ENCODE measurements at places on chromosomes 3 and 15.

DNA sequence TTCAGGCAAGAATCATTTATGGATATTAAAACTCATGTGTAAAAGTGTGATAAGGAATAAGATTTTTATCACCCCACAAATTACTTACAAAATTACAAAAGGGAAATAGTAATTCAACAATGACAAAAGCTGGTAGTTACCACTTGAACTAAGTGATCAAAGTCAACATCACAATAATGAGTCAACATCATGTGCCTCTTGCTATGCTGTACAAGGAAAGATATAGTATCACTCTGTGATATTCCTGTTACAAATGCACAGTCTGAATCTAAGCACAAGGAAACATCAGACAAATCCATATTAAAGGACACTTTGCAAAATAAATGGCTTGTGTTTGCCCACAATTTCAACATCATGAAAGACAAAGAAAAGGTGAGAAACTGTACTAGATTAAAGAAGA is 90.5 kb upstream of the PLCL2 start:
- no peak for DNase-seq

DNA sequence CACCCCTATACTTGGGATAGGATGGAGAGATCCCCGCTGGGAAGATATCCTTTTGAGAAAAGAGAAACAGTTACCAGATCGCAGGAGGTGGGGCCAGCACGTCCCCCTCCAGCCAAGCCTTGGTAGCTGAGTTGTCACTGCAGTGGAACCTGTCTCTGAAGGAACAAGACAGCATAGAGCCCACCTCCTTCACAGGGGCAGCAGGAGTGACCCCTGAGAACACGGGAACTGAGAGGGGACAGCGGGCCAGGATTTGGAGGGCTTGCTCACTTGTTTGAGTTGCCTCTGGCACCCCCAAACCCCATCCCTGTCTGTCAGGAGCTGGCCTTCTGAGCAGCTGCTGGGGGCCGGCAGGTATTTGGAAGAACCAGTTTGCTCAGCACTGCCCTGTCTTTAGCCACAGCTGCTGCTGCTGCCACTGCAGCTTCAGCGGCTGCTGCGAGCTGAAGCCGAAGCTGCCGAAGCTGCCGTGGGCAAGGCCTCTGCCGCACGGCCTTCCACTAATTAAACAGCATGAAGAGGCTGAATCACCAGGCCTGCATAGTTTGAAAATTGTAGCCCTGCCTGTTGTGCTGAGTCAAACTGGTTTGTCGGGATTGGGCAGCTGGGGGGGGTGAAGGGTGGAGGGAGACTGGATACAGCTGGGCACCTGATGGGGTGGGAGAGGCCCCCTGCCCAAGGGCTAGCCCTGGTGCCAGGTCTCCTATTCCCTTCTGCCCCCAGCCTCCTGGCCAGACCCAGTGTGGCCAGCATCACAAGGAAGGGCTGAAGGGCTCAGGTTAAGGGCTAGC is 4.0 kb downstream of the EPHB3 start:
- peak; percentile 63 for DNase-seq

DNA sequence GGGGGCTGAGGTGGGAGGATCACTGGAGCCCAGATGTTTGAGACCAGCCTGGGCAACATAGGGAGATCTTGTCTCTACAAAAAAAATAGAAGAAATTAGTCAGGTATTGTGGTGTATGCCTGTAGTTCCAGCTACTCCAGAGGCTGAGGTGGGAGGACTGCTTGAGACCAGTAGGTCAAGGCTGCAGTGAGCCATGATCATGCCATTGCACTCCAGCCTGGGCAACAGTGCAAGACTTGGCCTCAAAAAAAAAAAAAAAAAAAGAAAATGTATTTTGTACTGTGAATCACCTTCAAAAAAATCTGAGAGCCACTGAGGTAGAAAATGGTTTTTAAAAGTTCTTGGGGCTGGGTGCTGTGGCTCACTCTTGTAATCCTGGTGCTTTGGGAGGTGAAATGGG is 4.6 kb downstream of the SNX4 start:
- no peak for DNase-seq

- no peak for DNase-seq
Observed at GRCh38 chr3:164752812-164753211, 325.5 kb downstream of the SI start.

DNA sequence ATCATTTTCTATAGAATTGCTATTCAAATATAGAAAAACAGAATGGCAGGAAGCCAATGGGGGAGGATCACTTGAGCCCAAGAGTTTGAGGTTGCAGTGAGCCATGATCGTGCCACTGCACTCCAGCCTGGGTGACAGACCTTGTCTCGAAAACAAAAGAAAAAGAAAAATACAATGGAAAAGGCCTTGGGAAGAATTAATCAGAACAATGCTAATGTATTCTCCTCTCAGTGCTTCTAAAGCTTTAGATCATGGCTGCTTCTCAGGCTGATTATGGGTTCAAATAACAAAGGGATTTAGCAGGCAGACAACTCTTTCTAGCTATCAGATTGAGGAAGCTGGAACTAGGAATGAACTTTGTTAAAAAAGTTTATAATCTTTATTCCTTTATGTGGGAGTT is 115.8 kb downstream of the PDCD6IP start:
- no peak for DNase-seq

GRCh38 chr15:38885471-38885952 is 320.9 kb upstream of the RASGRP1 start:
- DNase-seq: peak; percentile 41

- DNase-seq: peak; percentile 98
Observed at GRCh38 chr15:75043509-75044257, 20.3 kb downstream of the PPCDC start.

- no peak for DNase-seq
Observed at GRCh38 chr3:14398797-14399106, 3.7 kb upstream of the SLC6A6 start.

GRCh38 chr3:145754605-145755289 is 406.2 kb downstream of the PLOD2 start:
- DNase-seq: no peak

GRCh38 chr3:56787258-56787775 is 14.4 kb downstream of the ARHGEF3 start:
- no peak for DNase-seq

GRCh38 chr3:102457644-102458043 is 22.8 kb downstream of the ZPLD1 start:
- DNase-seq: no peak

DNA sequence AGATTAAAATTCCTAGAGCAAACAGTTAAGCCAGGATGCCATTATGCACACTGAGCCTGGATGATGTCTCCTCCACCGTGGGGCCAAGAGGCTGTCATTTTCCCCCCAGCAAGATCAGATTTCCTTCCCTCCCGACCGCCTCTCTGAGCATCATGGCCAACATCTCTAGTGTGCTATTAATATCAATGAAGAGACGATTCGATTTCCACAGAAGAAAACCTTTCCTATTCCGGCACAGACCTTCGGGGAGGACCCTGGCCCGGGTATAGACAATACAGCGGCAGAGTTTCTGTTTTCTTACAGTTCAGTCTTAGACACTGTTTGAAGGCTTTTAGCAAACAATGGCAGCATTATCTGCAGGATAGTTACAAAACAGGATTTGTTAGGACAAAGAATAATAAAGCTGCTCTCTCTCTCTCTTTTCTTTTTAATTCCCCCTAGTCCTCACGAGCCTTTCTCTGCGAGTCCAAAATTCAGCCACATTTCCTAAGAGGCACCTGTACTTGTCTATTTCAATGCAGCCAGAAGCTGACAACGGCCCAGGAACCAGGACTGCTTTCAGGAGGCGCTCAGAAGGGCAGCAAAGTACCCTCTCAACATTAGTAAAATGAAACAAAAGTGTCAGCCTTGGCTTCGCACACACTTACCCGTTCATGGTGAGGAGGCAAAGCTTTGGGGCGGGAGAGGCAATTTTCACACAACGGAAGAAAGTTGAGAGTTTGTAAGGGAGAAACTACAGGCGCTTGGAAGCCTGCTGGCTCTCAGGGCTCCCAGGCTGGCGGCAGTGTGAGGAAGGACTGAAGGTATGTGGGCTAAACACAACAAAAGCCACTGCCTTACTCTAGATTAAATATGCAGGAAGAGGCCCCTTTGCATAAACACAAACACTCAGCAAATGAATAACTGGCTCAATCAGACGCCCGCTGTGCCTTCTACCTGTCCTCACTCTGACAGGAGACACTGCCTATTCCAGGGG is 278.0 kb downstream of the FOXP1 start:
- no peak for DNase-seq

DNA sequence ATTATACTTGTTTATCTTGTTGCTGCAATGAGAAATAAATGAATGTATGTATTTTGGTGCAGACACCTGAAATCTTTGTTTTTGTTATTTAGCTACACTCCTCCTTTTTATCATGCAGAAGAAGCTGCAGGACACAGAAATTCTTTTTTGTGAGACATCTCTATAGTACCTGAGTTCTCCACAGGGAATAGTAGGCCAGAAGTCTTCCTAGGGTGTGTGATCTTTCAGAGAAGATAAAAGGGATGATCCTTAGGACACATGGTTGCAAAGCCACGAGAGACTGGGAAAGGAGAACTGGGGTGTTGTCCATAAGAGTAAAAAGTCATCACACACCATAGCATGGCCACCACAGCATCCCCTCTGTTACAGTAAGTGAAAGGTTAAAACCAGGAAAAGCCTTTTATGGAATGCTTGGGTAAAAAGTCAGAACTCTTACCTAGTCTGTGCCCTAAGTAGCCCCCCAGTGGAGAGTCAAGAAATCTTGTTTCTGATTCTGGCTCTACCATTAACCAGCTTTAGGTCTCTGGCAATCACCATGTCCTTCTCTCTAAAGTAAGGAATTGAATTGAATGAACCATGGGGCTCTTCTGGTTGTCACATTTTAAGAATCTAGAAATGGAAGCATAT is 31.9 kb upstream of the ADGRG7 start:
- no peak for DNase-seq

DNA sequence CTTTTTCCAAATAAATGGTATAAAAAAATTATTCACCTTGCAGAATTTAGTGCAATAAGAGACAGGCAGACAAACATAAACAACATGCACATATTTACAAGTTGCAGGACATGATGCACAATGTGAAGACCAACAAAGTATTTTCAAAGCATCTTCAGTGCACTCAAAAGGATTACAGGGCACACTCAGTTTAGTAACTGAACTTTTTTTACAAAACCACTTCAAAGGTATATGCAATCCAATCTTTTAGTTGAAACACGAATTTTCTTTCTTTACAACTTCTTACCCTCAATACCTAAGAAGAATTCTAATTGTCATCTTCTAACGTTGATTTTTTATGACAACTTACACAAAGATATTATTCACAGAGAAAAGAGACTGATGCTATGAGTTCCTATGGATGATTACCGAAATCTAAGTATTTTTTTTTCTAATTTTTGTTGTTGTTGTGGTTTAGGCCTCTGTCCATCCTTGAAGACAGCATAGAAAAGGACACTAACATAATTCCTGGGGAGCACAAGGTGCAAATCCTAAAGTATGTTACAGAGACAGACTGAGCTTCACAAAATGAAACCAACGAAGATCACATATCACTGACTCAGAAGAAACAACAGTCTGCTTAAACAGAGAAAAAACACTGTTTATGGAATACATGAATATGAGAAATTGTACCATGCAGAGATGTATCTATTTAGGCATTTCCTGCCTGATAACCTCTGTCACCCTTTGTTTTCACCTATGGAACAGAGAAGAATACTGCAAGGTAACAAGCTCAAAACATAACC is 50.3 kb downstream of the ZMAT3 start:
- no peak for DNase-seq

GRCh38 chr3:157785102-157785826 is 282.0 kb upstream of the VEPH1 start:
- DNase-seq: peak; percentile 81

GRCh38 chr3:50177346-50177745 is 14.1 kb upstream of the GNAT1 start:
- DNase-seq: no peak

- DNase-seq: peak; percentile 44
Observed at GRCh38 chr3:179146911-179147513, 1.1 kb upstream of the PIK3CA start.

DNA sequence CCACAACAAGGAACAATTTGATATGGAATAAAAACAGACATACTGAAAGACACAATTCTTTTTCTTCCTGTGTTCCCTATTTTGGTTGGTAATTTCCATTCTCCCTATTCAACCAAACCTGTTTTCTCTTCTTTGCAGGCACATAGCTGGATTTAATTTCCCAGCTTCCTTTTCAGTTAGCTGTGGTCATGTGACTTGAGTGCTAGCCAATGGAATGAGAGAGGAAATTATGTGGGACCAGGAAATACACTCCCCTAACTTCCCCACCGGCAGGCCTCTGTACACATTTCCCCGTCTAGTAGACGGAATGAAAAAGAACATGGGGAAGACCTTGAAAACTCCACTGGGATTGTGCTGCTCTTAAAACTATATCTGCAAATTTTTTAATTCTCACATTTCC is 351.6 kb downstream of the TBC1D5 start:
- DNase-seq: no peak

DNA sequence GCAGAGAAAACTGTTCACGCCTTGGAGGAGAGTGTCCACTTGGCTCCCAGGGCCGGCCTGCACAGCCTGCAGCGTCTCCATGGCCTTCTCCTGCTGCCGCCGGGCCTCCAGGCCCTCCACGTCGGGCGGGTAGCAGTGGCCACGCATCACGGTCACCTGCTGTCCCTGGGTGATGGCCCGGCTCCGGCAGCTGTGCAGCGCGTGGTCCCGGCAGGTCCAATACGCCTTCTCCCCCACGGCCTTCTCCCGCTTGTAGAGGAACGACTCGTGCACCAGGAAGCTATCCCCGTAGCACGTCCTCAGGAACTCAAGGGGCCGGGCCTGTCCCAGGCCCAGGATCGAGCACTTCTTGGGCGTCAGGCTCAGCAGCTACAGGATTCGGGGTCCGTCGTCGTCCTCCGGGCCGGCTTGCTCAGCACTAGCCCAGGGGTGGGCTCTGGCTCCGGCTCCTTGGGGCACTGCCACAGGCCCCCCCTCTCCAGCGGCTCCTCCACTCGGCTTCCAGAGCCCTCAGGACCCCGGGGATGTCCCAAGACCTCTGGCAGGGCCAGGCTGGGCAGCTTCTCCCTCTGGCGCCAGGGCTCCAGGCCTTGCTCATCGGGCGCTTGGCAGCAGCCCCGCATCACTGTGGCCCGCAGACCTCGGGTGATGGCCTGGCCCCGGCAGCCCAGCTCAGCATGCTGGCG is 83.6 kb upstream of the FXR1 start:
- no peak for DNase-seq

- DNase-seq: no peak
Observed at GRCh38 chr3:8623741-8624140, 20.9 kb downstream of the SSUH2 start.

GRCh38 chr3:126850370-126851085 is 132.4 kb upstream of the PLXNA1 start:
- DNase-seq: peak; percentile 25

DNA sequence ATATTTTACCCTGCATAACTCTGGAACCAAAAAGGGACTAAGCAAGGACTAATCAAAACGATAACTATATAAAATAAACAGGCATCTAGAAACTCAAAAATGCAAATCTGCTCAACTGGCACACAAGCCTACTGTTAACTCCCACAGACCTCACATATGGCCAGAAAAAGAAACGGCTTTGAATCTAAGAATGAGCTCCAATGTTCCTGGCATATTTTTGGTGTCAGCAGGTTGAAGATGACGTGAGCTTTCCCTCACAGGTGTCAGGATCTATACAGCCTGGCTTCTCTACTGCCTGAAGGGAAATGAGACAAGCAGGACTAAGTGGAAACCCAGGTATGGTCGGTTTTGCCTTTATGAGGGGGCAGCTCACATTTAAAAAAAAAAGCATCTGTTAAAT is 120.1 kb upstream of the SPATA12 start:
- no peak for DNase-seq

GRCh38 chr15:96225642-96226259 is 104.7 kb upstream of the NR2F2 start:
- DNase-seq: no peak

- DNase-seq: no peak
Observed at GRCh38 chr3:138653567-138653966, 45.0 kb downstream of the FAIM start.

All from BJ (cell line).